Glomerular endothelial cell (primary cell): ENCODE measurements at places on chromosomes 16 and 17.

- no peak for DNase-seq
Measured at GRCh38 chr16:73482310-73482709, 434.4 kb upstream of the ZFHX3 start.

DNA sequence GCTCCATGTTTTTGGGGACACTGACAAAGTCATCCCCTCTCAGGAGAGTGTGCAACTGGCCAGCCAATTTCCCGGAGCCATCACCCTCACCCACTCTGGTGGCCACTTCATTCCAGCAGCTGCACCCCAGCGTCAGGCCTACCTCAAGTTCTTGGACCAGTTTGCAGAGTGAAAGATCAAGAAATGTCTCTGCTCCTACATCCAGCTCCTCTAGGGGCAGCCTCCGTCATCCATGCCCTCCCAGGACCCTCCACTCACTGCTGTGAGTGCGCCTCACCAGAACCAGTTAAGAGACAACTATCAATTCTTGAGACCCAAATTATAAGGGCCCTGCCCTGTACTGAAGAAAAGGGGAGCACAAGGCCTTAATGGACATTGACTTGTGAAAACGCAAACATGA is 1.1 kb downstream of the OVCA2 start:
- no peak for DNase-seq

DNA sequence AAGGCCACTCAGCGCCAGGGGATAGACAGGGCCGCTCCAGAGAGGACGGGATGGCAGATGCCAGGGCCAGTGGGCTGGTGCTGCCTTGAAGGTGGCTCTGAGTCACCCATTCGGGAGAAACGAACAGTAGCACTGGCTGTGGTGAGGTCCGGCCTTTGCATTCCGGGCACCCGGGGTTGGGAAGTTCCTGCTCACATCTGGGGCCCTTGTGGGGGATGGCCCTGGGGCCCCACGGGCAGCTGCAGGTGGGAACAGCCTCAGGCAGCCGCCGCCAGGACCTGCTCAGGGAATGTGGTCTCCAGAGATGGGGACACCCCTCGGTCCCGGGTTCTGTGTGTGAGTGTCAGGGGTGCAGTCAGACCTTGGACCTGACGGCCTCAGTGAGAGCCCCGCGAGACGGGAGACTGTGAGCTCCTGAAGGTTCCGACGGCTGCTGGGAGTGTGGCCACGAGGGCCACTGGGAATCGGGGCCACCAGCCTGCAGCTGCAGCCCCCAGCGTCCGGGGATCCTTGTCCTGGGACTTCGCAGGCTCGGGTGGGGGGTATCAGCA is 1.4 kb downstream of the CBFA2T3 start:
- DNase-seq = no peak

DNA sequence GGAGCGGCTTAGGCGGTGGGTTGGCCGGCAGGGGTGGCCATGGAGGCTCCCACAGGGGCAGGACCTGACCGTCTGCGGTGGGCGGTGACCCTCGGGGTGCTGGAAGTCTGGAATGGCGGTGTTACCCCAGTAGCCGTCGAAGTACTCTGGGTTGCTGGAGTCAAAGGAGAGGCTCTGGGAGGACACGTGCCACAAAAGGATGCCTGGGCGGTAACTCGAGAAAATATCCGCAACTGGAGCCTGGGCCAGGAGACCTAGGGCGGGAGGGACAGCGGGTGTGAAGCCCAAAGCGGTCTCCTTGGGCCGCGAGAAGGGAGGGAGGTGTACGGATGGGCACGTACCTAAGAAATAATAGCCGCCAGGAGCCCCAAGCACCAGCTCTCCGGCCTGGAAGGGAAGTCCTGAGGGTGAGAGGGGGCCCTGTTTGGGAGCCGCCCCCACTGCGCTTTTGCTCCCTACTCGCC is 4.6 kb downstream of the ITGA2B start:
- no peak for DNase-seq

GRCh38 chr17:22514315-22514714 is 822.0 kb downstream of the KCNJ18 start:
- no peak for DNase-seq

DNA sequence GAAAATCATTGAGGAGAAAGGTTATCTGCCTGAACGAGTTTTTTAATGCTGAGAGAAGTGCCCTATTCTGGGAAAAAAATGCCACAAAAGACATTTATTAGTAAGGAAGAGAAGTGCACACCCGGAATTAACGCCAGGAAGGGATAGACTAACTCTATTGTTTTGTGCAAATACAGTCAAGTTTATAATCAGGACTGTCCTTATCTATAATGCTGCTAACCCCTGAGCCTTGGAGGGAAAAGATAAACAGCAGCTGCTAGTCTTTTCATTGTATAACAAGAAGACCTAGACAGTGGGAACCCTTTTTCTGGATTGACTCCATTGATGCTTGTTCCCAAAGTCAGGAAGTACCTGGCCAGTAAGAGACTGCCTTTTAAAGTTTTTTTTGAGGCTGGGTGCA is 26.5 kb downstream of the BCAS3 start:
- DNase-seq = no peak

DNA sequence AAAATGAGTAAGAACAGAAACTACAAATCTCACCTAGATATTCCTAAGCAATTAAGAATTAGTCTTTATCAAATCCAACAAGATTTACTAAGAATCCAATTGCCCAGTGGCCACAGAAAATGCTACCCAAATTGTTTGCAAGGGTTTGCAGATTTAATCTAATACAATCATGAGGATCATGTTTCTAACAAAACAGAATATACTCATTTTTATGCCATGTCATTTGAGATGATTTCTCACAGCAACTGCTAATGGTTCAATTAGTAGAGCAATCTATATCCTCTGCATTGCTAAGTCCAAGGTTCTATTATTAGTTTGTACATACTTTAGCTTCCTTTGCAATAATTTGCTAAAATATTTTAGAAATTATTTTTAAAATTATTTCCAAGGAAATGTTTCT is 41.2 kb downstream of the HELZ start:
- no peak for DNase-seq
